G401 (cell line): ENCODE measurements at places on chromosomes 13 and 19.

DNA sequence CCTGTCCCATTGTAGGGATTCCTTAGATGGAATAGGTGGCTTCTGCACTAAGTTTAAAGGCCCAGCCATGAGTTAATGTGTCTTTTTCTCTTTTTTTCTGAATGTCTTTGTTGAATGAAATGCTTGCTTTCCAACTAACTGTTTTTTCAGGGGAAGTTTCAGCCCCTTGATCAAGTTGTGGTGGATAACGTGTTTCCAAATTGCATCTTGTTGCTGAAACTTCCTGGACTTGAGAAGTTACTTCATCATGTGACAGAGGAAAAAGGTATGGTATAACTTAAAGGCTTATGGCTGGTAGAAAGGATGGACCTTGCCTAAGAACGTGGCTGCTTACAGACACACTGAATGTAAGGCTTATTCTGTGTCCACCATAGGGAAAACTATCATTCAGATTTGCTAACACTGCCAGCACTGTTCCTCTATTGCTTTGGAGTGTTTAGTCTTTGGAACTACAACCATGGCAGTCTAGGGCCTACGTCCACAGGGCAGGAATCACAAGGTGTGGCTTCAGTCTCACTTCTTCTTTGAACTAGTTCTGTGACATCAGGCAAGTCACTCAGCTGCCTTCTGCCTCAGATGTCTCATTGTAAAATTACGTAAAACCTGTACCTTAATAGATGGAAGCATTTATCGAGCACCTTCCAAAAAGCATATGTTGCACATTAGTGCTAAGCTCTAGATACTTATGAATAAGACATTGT lies 25.3 kb downstream of the RNASEH2B start:
- DNase-seq = no peak

GRCh38 chr13:113586661-113587479 lies 2.3 kb downstream of the TFDP1 start:
- no peak for DNase-seq

DNA sequence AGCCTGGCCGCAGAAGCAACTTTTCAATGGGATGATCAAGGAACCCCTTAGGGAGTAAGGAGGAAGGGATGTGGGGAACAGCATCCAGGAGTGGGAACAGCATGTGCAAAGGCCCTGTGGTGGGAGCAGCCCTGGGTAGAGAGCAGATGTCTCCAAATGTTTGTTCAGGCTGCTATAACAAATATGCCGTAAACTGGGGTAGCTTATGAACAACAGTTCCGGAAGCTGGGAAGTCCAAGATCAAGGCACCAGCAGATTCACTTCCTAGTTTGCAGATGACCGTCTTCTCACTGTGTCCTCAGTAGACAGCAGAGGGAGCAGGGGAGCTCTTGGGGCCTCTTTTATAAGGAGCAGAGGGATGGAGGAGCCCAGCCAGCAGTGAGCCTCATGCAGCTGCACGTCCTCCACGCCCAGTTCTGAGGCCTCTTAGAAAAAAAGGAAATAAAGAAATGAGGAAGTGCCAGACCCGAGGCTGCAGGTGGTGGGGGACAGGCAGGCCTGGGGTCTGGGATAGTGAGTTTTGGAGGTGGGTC lies 4.2 kb upstream of the LRRC25 start:
- DNase-seq = no peak

DNA sequence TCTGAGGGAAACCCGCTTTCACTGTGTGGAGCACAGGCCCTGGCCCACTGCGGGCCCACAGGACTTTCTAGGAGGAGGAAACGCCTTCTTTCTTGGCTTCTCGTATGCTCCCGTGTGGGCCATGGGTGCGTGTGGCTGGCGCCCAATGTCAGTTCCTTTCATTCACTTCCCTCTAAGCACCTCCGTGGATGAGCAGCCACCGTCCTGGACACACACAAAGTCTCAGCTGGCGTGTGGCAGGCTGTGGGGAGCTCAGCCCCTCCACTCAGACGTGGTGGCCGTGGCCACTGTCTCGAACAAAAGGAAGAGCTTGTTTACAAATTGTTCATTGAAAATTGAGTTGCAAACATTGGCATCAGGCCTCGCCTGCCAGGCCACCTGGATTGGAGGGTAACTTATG lies 240.0 kb upstream of the SGCG start:
- DNase-seq = no peak

- DNase-seq = no peak
Measured at GRCh38 chr19:3969435-3970312, 1.2 kb downstream of the DAPK3 start.

DNA sequence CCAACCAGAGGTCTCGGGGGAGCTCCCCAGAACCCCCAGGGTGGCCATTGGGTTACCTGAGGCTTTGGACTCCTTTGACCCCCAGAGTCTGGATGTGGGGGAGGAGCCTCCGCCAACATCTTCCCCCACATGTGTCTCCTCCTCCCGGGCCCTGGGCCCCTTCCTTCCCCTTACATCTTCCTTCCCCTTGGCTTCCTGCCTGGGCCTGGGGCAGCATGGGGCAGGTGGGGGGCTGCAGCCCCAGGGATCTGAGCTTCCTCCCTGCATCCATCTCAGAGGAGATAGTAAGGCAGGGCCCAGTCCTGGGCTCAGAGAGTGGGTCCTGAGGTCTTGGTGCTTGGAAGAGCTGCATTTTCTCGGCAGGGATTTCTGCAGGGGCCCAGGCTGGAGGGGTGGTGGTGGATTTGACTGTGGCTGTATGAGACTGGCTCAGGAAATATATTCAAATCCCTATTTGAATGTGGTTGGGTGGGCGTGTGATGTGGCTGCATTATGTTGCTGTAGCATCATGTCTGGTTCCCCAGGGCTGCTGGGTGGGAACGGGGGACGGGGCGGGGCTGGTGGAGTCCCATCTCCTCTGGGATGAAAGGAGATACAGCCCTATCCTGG lies 919 bp downstream of the VAV1 start:
- DNase-seq = no peak
